ENCODE measurements at places on chromosomes 1 and 21. TPM values are rescaled to one million over a fixed set of nuclear protein-coding genes. Genes with fewer than 3 reads are reported as not detected.

GRCh38 chr1:214086945-214087344, 99.2 kb downstream of the PROX1 start:
- DNase-seq, result no peak

DNA sequence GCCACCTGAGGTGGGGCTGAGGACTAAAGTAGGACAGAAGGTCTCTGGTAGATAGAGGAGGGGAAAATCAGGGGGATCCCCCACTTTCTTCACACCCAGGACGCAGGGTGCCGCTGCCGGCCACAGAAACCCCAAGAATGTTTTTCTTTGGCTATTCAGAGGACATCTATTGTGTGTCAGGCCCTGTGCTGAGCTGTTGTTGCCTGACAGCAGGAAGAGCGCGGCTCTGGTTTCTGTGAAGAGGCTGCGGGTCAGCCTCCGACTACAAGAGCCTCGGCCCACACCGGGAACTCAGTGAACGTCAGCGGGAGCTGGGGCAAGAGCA, 407 bp upstream of the PIGV start:
- DNase-seq, result no peak

MMEL1 gene
- 3.1 TPM for total RNA-seq

AMY1B gene
- total RNA-seq, result not detected

TMPRSS15 gene
- not detected for total RNA-seq

DNA sequence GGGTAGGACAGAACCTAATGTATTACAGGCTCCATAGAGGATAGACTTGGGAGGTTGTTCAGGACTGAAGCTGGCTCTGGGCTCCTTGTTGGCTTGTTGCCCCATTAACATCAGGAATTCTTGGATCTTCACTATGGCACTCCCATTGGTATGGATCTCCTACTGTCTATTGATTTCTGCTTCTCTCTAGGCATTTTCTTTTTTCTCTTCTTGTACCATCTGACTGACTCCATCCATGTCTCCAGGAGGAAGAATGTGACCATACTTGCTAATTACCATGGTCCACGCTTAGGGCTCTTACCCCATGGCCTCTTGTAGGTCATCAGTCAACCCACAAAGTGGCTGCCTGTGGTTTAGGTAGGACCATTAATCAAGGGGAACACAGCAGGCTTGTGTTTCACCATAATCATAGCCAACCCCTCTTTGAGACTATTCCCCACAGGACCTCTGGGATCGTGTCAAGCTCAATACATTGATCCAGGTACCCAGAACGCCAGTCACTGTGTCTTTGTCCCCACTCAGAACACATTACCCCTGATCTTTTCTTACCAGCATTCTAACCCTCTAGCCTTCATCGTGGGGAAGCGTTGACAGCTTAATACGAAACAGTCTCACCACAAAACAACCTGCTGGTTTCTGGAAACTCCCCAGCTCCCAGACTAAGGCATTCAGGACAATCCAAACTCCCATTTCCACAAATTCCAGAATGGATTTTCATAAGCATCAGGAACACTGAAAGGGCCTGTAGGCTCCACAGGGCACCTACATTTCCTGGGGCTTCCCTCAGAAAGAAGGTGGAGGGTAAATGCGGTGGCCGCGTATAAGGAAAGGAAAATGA, 97.1 kb downstream of the ETS2 start:
- no peak for DNase-seq

DNA sequence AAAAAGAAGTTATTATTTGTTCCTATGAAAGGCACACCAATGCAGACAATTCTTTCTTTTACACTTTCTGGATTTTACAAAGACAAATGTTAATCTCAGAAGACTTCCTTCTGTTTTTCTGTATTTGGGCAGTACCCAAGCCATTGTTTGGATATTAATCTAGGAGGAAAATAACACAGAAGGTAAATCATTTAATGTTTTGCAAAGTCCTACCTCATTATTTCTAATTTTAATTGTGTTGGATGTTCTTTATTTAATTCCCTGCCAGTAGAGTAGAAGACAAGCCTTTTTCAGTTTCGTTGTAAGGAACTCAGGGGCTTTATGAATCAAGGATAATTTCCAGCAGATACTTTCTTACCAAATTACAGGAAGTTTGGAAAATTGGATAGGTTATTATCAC, 118.3 kb downstream of the VPS13D start:
- DNase-seq, result no peak

DNA sequence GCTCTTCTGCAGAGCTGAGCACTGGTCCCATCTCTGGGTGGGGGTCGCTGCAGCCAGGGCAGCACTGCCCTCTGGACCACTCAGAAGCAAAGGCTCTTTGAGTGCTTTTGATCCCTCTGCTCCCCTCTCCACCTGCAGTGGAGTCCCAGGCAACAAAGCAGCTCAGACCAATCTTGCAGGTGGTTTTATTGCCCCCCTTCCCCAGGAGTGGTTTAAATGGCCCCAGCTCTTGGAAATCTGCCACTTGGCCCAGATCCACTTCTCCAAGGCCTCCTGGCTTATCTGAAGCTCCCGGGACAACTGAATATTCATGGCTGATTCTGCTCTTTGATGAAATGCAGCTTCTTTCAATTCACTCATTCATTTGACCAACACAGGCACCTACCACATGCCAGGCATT, 2.7 kb downstream of the STUM start:
- no peak for DNase-seq

OR10J1 gene
- not detected for total RNA-seq

MTARC1 gene
- 12.2 TPM for total RNA-seq

ATG4C gene
- 7.2 TPM for total RNA-seq

DNA sequence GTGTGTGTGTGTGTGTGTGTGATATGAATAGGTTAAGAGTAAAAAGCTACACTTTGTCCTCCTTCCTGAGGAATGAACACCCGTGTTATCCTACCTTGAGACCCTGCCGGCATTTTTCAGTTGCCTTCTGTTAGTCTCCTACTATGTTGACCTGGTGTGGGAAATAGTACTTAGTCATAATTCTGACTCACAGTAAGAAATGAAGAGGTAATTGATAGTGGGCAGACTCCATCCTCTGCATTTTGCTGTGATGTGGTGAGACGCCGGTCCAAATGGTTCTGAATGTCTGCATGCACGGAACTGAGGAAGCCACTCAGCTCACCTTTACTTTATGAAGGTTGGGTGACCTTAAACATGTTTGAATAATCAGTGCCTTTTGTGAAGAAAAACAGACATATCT, 12.6 kb downstream of the CD101 start:
- DNase-seq, result no peak

- no peak for DNase-seq
These were observed 27.4 kb downstream of the SNRPE start for GRCh38 chr1:203888807-203889251.

KIF21B gene
- total RNA-seq, result 2.1 TPM

DNA sequence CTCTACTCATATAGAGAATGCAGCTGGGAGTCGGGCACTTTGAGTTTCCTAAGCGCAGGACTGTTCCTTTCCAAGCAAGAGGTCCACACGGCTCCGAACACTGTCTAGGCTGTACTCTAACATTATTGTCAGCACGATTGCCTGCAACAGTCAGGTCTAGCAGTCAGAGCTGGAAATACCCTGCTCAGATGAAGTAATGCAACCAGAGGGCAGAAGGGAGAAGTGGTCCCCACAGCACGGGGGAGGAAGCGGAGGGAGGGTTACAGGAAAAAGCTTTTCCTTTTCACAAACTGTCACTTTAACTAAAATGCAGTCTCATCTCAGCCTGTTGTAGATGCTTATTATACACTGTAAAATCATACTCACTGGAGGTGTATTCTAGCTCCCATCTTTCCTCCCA, 98.9 kb upstream of the SLC44A3 start:
- no peak for DNase-seq

DNA sequence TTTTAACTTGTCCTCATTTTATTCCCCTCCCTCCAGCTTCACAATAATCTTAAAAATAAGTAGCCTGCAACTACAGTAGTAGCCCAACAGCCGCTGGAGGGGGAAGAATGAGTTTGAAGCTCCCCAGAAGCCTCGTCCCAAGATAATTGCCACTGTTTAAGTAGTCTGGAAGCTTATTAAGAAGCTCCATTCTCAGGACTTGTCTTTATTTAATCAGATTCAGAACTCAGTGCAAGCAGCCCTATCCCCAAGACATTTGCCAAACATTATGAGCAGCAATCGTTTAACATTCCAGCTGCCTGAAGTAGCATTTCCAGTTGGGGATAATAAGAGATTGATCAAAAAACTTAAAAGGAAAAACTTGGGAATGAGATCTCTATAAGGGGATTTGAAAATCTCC, 106.0 kb downstream of the URB2 start:
- no peak for DNase-seq

GRCh38 chr1:115164940-115165705, 75.8 kb upstream of the TSPAN2 start:
- no peak for DNase-seq

- DNase-seq, result no peak
These were observed 287.5 kb upstream of the DAB1 start for GRCh38 chr1:57711326-57711725.

- DNase-seq, result no peak
These were observed 27.4 kb downstream of the MORC3 start for GRCh38 chr21:36347278-36347961.

BMP8A gene
- not detected for total RNA-seq

GRCh38 chr1:25893116-25893515, 13.1 kb downstream of the STMN1 start:
- no peak for DNase-seq

KRTAP19-3 gene
- total RNA-seq, result not detected

DNA sequence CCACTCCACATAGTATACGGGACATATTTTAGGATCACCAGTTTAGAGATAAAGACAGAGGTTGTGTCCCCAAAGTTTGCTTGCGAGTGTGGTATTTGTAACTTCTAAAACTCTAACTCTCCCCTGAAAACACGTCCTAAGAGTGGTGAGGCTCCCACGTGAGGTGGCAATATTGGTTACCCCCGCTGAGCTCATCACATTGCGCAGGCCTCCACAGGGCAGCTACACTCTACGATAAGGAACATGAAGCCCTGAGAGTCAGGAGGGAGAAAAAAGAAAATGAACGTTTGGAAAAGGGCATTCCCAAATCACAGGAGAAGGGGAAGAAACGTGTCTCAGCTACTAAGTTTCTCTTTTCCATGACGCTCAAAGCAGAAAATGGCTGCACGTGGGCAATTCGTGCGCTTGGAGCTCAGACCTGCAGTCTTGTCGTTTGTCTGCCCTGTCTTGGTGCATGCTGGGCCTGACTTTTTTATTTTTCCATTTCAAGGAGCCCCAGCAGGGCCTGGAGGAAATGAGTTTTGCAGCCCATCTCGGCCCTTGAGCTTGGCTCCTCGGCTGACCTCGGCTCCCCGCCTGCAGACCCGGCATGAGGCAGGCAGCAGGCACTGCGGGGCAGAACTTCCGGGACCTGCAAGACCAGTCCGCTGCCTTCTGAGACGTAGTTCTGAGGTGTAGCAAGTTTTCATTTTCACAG, 25.7 kb downstream of the ERG start:
- no peak for DNase-seq

NCF2 gene
- total RNA-seq, result 8.1 TPM

- no peak for DNase-seq
These were observed 82.6 kb downstream of the VWA5B1 start for GRCh38 chr1:20373286-20373685.

- no peak for DNase-seq
These were observed 2.6 kb downstream of the CHML start for GRCh38 chr1:241637604-241638003.

SAMD13 gene
- 2.0 TPM for total RNA-seq

IQGAP3 gene
- total RNA-seq, result 7.4 TPM

EVA1B gene
- total RNA-seq, result 11.1 TPM
